Breast epithelium (tissue), 4 donors: ENCODE measurements at places on chromosomes 12 and 14. TPM values are rescaled to one million over a fixed set of nuclear protein-coding genes. Genes with fewer than 3 reads are reported as not detected.

DNA sequence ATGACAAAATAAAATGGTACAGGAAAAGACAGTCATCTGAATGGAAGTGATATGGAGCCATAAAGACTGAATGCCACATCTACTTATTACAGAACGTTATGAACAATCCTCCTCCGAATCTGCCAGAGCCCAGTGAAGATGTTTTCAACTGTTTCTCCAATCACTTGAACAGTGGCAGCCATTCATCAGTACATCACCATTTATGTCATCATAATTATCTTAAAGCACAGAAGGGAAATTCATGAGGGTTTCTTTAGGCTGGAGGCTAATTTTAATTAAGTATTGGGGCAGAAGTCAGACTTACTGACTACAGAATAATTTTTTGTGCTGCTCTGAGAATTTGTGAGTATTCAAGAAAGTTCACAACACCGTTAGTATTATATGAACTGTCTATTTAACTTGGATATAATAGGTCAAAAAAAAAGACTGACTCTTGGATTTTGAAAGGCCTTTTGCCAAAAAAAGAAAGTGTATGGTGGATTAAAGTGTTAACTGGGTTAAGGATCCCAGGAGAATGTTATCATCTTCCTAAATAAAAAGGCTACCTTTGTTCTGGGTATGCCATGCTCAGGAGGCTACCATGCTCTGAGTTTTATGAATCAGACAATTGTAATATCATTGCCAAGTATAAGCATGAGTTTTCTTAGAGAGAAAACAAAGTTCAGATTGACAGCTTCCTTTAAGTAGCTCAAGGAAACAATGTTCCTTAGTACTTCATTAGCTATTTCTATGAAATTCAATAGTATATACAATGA, 40.1 kb downstream of the PDZRN4 start:
- DNase-seq, result no peak

- no peak for DNase-seq
Measured at GRCh38 chr14:34678306-34678705, 36.1 kb downstream of the CFL2 start.

DNA sequence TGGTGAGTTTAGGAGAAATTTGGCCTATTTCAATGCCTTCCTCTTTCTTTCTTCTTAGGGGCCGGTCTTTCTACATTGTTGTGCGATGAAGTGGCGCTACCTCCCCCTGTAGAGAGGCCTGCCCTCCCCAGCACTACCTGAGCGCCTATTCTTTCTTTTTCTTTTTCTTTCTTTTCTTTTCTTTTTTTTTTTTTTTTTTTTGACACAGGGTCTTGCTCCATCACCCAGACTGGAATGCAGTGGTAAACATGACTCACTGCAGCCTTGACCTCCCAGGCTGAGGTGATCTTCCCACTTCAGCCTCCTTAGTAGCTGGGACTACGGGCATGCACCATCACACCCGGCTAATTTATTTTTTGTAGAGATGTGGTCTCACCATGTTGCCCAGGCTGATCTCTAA, 136.1 kb upstream of the MAX start:
- DNase-seq, result no peak

GRCh38 chr14:81068176-81068782, 112.9 kb downstream of the TSHR start:
- no peak for DNase-seq

DNA sequence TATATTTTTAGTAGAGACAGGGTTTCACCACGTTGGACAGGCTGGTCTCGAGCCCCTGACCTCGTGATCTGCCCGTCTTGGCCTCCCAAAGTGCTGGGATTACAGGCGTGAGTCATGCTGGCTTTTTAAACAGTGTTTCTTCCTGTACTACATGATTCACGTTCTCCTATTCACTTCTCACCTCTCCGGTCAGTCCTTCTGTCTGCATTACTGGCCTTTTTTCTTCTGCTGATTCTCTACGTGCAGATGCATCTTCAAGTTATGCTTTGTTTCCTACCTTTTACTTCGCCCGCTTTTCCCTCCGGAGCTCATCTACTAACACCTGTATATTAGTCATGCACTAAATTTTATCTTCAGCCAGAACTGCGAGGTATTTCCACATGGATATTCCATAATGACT, 296.2 kb upstream of the FLRT2 start:
- no peak for DNase-seq

DNA sequence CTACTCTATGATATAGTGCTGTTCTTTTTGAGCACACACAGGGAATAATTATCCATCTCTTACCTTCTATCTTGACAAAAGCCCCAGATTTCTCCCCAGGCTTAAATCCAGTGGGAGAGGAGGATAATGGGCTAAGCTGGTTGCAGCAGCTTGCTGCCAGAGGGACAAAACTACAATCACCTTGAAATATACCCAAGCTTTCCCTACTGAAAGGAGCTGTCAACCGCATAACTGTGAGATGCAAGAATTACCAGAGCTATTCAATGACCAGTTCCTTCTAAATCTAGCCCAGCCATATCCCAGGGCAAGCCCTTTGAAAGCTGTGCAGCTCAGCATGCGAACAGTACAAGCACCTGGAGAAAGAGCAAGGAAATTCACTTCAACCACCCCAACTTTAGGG, 943 bp upstream of the MGAT4C start:
- no peak for DNase-seq

GRCh38 chr12:13581031-13581430, 384.5 kb downstream of the EMP1 start:
- DNase-seq, result no peak

GRCh38 chr12:48545833-48546469, 20.5 kb downstream of the OR8S1 start:
- no peak for DNase-seq

DNA sequence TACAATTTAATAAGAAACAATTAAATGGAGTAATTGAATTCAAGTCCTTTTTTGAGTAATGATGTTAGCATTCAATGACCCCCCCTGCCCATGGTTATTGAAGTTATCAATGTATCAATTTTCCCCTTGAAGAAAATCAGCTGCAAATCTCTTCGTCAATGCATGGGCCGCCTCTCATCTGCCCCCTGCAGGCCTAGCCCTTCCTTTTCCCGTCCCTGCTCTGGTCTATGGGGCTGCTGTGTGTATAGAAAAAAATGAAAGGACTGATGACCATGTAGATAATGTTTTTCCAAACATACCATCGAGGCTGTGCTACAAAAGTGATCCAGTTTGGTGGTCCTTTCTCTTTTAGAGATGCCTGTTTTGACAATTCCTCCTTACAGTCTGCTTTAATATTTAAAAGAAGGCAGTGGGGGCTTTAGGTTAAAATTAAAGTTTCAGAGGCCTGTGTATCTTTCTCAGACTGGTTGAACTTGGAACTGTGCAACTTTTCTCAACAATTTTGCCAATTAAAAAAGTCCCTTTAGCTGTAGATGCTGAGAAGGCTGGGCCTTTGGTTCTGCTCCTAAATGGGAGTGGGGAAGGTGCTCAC, 98.4 kb downstream of the APAF1 start:
- DNase-seq, result no peak

GRCh38 chr12:89225808-89226411, 126.4 kb downstream of the DUSP6 start:
- no peak for DNase-seq

DNA sequence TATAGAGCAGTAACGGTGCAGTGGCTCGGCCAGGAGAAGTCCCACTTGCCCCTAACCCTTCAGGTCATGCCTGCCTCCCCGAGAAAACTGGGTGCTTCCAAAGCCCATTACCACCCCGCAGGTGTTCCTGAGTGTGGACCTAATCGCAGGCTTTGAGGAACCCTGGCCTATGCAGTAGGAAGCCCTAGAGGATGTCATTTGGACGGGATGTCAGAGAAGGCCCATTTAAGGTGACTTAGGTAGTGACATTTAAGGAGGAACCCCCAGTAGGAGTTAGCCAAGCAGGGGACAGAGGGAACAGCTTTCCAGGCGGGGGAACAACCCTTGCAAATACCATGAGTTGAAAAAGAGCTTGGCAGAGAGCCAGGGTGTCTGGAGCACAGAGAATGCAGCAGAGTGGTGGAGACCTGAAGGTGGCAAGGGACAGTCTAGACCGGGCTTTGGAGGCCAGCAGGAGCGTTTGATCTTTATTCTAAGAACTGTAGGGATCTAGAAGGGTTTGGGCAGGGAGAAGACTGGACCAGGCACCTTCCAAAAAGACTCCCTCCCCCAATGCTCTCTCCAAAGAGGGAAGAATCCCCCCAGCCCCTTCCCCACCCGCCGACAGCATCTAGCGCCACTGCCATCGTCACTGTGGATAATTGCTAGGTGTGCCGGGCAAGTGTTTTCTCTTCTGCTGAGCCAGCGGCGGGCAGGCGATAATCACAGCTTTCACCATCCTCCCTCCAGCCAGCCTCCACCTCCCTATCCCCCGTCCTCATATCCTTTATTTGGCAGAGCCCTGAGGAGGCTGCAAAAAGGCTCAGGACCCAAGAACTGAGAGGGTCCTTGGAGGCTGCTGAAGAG, 33.3 kb upstream of the BEGAIN start:
- no peak for DNase-seq

DNA sequence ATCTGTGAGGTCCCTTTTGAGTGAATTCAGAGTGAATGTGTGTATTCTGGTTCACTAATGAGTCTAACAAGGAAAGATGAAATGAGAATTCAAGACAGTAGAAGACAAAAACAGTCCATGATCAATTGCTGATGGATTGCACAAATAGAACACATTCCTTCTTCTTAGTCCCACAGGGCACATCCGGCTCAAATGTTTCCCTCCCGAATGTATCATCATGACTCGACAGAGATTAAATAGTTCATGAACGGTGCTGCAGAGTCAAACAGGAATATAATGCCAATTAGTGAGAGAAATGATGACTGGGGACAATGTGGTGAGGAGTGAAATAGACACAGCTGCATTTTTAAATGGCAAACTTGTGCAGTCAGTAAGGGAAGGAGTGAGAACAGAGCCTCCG, 11.5 kb upstream of the SFSWAP start:
- DNase-seq, result no peak

GRCh38 chr12:113931517-113931916, 34.6 kb downstream of the RBM19 start:
- no peak for DNase-seq

DNA sequence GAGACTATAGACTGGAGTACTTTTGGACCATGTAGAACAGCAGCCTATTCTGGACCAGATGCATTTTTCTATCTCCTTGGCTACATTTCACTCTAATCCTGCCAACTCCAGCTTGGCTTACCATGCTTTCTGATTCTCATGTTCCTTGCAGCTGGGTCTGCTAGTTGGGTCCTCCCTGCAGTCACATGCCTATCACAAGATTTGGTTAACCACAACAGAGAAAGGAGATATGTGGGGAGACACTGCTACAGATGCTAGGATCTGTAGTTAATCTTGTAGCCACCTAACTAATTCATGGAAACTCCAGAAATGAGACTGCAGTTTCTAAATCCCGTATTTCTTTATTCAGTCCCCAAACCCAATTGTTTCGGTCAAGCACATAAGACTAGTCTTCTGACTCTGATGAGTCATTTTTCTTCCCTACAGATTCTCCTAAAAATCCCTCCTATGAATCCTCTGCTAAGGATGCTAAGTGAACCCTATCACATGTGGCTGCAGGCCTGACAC, 410.6 kb downstream of the DAD1 start:
- no peak for DNase-seq

DNA sequence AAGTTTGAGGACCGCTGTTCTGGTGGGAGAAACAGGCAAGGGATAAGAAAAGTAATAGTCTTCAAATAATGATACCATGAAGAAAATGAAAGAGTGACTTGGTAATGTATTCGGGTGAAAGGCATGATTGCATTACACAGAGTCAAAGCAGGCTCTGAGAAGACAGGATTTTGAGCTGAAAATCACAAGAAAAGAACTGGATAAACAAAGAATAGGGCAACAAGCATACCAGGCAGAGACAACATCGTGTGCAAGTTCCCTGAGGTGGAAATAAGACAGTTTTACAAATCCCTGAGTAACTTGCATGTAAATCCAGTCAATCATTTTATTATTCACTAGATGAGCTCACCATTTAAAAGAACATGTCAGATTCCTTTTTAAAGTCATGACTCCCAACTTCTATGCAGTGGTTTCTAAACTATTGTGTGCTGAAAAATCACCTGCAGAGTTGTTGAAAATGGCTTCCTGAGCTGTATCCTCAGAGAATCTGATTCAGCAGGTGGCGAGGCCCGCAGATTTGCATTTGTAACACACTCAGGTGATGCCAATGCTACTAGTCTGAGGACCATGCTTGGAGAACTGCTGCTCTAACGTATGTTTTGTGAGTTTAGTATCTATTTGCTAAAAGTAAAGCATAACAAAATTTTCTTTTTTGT, 133.0 kb upstream of the ABCD2 start:
- DNase-seq, result no peak

- no peak for DNase-seq
Measured at GRCh38 chr14:95125221-95125620, 32.1 kb downstream of the DICER1 start.

DNA sequence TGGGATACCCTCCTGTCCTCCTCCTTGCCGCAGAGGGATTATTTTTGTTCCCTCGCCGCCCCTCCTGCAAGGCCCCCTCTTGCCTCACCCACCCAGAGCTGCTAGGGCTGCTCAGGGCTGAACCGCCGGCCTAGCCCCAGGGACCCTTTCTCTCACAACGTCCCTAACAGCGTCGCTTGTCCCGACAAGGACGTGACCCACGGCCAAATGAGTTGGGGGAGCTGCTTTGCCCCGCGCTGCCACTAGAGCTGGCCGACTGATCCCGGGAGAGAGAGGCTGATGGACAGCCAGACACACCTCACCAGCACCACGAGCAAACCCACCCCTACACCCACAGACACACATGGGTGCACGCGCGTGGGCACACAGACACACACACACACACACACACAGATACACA, 154.6 kb upstream of the ALG10B start:
- no peak for DNase-seq

DNA sequence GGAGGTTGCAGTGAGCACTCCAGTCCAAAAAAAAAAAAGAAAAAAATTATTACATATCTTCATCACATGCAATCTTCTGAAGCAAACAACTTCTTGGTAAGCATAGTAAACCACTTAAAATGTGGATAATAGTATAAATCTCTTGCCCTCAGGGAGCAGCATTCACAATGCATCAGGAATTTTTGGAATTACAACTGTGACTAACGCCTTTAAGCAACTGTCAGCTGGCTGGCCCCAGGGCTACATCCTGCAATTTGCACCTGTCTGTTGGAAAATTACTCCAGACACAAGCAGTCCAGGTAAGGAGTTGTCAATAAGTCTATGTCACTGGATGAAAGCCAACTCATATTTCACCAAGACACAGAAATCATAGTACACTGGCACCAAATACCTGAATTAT, 5.5 kb upstream of the SLC7A7 start:
- DNase-seq, result no peak

The ACACB gene
- 301 TPM for total RNA-seq

The KRT4 gene
- total RNA-seq, result 0.33 TPM

The GPR84 gene
- total RNA-seq, result not detected

The BEST3 gene
- not detected for total RNA-seq

The NOXRED1 gene
- total RNA-seq, result not detected

The SLC2A13 gene
- total RNA-seq, result 17.1 TPM

The TAS2R14 gene
- total RNA-seq, result 8.8 TPM

The SMOC1 gene
- total RNA-seq, result 2.9 TPM

The CMA1 gene
- total RNA-seq, result 7.2 TPM

The CHST11 gene
- total RNA-seq, result 15.5 TPM

The MYH7 gene
- not detected for total RNA-seq

The TRPV4 gene
- 6.4 TPM for total RNA-seq
